ENCODE measurements at places on chromosomes 7 and 10.
A peak's percentile ranks its signal among the peaks of the same experiment; 100 is the strongest.

GRCh38 chr7:25823571-25823970 is 328.4 kb upstream of the NFE2L3 start:
- no peak for DNase-seq

GRCh38 chr10:10528563-10528910 is 489.1 kb upstream of the CELF2 start:
- no peak for DNase-seq

- DNase-seq: no peak
These were observed 42.4 kb upstream of the LMTK2 start for GRCh38 chr7:98064233-98064632.

DNA sequence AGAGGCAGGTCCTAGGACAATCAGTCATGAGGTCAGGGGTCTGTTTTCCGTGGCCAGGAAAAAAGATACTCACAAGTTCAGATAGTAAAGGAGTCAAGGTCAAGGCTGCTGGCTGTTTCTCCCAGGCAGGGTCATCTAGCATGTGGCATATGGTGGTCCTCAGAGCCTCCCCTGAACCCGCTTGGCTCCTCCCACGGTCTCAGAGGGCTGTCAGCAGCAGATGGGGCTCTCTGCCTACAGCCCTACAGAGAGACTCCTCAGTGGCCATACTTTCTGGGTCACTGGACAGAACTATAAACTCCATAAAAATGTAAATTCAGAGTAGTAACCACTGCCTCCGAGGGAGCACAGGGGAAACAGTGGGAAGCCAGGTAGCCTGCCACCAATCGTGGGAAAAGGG is 11.3 kb upstream of the DRGX start:
- no peak for DNase-seq

- no peak for DNase-seq
These were observed 2.4 kb downstream of the TLL2 start for GRCh38 chr10:96511044-96511945.

DNA sequence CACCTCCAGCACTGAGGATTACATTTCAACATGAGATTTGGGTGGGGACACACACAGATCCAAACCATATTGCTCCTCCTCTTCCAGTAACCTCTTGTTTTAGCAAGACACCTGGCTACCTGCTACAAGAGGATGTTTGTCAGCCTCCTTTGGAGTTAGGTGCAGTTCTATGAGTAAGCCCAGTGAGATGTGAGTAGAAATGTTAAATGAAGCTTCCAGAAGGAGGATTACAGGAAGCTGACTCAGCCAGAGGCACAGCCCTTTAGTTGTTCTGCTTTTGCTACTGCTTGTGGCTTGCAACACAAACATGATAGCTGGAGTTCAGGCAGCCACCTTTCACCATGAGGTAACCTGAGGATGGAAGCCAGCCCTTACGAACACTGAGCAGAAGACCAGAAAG is 382.7 kb upstream of the RNF32 start:
- no peak for DNase-seq

- DNase-seq: peak; percentile 46
These were observed 104.6 kb upstream of the PPIF start for GRCh38 chr10:79242620-79243152.

- no peak for DNase-seq
These were observed 94.6 kb downstream of the ZNF22 start for GRCh38 chr10:45095286-45095685.

DNA sequence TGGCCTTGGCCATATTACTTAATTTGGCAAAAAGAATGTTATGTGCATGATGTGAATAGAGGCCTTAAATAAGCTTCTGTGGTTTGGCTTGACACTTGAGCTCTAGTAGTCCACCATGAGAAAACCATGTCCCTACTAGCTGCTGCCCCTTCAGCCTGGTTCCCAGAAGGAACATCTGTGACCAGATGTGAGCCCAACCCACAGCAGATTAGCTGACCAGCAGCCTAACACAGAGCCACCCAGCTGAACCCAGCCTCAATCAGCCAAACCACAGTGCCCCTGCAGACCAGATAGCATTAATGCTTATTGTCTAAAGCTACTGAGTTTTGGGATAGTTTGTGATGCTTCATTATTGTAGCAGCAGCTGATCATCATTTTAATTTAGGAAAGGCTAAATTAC is 16.6 kb downstream of the JAZF1 start:
- no peak for DNase-seq

DNA sequence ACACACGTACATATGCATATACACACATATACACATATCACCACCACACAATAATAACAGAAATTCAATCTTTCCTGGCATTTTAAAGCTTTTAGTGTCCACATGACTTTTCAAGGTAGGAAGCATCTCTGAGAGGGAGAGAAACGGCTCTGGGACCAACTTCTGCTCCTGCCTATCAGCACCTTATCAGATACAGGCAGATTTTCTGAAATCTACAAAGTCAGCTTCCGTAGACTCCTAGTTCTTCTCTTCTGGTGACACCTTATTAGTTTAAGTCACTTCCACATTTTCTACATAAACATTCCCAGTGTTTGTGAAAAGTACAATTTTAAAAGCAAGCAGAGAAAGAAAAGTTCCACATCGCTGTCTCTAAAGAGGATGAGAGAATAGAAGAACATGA is 74.5 kb downstream of the ZNF22 start:
- no peak for DNase-seq

GRCh38 chr7:116162254-116162653 is 48.1 kb upstream of the TES start:
- no peak for DNase-seq

GRCh38 chr7:34720289-34720688 is 62.3 kb downstream of the NPSR1 start:
- DNase-seq: no peak

DNA sequence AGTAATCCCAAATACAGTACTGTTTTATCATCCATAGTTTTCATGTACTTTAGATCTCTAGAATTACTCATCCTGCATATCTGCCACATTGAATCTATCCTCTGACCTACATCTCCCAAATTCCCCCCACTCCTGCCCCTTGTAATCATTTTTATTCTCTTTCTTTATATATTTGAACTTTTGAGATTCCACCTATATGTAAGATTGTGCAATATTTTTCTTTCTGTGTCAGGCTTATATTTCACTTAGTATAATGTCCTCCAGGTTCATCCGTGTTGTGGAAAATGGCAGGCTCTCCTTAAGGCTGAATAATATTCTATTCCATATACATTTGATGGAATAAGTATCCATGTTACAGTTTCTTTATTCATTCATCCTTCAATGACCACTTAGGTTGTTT is 640.4 kb downstream of the POM121L12 start:
- no peak for DNase-seq

DNA sequence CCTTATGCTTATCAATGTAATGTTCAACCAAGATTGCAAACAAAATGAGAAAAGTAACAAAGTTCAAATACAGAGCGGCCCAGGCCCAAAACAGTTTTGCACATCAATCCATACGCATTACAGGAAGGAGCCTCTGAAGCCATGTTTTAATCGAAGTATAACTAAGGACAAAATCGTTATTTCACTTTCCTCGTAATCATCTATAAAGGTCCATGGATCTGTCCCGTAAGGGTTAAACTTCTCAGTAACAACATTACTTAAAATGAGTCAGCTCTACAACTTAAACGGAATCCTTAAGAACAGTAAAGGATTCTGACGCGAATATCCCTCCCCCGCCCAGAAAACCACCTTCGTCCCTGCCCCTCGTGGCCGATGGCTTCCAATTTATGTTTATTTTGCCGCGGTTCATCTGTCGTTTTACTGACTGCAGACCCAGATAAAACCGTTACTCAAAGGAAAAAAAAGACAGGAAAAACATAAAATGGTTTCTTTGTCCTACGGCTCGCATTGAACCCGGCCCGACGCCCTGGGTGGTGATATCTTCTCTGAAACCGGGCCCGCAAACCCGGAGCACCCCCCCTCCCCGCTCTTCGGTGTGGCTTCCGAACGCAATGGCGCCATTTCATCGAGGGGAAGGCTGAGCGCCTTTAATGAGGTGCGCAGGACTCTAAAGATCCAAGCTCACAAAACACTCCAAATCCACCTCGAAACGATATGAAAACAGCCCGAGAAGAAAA is 1.1 kb downstream of the HNRNPA2B1 start:
- DNase-seq: peak; percentile 54

GRCh38 chr7:139619367-139619657 is 95.8 kb downstream of the CLEC2L start:
- DNase-seq: no peak

- DNase-seq: no peak
These were observed 653.2 kb downstream of the PARD3 start for GRCh38 chr10:34161777-34162370.
